ENCODE measurements at places on chromosomes 16 and 17. TPM values are rescaled to one million over a fixed set of nuclear protein-coding genes. Genes with fewer than 3 reads are reported as not detected.

DNA sequence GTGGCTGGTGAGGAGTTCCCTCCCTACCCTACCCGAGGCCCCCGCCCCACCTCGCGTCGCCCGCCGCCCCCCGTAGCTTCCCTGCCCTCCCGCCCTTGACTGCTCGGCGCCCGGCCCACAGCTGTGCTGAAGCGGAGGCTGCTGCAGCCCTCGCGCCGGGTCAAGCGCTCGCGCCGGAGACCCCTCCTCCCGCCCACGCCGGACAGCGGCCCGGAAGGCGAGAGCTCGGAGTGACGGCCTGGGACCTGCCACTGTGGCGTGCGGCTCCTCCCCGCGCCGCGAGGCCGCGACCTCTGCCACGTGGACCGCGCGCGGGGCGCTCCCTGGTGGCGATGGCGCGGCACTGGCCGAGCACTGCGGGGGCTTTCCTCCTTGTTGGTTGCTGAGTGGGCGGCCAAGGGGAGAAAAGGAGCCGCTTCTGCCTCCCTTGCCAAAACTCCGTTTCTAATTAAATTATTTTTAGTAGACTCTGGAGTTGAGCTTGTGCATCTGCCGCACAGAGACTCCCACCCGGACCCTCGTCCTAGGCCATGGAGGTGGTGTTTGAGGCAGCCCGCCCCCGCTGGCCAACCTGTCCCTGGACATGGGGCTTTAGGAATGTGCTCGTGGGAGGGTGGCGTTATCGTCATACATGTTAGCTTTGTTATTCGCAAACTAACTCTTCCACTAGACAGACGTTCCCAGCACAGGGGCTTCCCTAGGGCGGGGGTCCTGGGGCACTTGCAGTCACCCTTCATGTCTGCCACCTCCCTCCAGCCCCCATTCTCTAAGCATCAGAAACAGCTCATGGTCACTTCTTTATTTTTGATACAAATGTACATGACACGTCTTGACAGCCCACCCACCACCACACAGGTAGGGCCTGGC is 4.4 kb downstream of the TP53I13 start:
- peak; percentile 54 for DNase-seq

DNA sequence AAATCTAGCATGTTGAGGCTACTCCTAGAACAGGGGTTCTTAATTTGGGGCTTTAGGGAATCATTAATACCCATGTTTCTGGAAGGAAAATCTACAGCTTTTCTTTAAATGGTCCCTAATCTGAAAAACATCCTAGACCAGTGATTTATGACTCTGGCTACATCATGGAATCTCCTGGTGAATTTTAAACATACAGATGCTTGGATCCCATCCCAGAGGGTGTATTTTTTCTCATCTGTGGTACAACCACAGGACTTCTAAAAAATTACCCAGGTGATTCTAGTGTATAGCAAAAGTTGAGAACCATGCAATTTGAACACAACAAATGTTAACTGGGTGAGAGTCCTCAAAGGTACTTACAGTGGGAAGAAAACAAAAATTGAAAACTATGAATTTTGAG is 41.5 kb downstream of the KANSL1 start:
- no peak for DNase-seq

DNA sequence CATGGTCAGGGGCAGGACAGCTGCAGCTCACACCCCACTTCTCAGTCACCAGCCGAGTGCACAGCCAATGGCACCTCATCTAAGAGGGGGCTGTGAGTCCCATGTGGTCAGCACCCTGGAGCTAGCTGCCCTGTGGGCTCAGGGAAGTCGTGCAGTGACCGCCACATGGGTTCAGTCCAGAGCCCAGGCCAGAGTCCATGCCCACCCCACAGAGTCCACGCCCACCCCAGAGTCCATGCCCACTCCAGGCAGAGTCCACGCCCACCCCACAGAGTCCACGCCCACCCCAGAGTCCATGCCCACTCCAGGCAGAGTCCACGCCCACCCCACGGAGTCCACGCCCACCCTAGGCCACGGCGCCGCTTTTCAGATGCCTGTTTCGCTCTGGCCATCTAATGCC is 24.1 kb downstream of the SLC7A5 start:
- DNase-seq, result no peak

GRCh38 chr17:50638606-50638965 is 3.9 kb downstream of the ABCC3 start:
- DNase-seq, result no peak

DNA sequence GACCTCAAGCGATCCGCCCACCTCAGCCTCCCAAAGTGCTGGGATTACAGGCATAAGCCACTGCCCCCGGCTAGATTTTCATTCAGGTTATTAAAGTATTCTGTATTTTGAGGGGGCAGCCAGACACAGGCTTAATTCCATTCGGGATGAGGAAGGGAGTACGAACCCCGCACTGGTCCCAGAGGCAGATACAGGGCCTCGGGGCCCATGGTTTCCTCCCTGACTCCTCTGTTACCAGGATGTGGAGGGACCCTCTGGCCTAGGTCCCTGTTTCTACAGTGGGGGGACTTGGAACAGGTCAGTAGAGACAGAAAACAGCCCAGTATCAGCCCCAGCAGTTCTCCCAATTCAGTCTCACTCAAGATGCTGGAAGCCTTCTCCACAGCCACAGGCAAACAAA is 42.0 kb downstream of the PECAM1 start:
- no peak for DNase-seq

DNA sequence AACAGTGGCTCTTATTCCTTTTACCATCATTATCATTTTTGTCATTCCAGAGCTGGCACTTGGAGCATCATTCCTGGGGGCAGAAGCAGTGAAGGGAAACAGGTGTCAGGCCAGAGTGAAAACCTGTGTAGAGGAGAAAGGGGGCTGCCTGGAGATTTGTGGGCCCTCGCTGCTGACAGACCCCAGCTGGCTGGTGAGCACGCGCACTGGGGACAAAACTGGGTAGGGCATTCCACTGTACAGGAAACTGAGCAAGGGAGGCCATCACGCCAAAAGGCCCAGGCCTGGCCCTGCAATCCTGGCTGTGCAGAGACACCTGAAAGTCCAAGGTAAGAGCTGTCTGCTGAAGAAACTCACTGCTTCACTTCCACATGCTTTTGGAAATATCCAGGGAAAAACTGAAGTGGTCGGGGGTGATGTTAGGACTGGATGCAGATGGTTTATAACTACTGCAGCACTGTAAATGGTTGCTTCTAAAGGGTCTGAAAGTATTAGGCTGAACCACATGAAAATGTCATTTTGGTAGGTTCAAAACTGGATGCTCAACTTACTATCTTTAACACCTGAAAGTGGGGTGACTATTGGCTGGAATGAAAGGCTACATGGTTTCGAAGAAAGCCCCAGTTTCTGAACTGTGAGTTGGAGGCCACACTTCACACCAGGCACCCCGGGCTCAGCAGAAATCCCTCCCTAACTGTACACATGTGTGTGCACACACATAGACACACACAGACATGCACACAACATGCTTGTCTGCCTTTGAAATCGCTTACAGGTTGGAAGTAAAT is 225.0 kb downstream of the C16orf78 start:
- no peak for DNase-seq

DNA sequence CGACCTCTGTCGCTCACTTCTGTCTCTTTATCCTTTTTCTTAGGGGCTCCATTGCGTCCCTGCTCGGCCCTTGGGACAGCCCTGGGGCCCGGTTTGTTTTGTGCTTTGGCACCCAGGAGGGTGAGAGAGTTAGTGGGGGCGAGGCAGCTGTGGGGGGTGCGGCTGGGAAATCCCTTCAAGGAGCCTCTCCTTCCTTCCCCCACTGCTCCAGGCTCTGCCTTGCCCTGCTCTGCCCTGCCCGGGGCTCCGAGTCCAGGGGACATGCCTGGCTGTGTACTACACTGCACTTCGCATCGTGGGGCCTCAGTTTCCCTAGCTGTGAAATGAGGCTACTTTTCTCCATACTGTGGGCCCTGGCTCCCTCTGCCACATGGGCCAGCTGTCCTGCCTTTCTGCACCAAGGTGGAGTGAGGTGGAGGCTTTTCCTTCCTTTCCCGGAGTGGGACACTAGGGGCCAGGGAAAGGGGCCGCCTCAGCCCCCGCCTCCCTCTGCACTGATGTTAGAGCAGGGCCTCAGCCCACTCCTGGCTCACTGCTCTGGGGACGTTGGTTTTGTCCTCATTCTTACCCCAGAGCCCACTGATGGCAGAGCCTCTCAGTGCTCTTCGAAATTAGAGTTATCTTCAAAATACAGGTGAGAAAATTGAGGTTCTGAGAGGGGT is 980 bp downstream of the LLGL1 start:
- DNase-seq, result peak; percentile 32

- no peak for DNase-seq
Measured at GRCh38 chr17:31654936-31655335, 204.1 kb downstream of the COPRS start.

GRCh38 chr17:37317867-37318266 is 57.9 kb upstream of the C17orf78 start:
- DNase-seq, result no peak

The CD79B gene
- polyA plus RNA-seq, result 1.2 TPM

Measured in large intestine (tissue), 12 donors.